ENCODE measurements at places on chromosomes 1 and 21.

- no peak for DNase-seq
These were observed 44.4 kb downstream of the ATP5PO start for GRCh38 chr21:33871171-33871570.

DNA sequence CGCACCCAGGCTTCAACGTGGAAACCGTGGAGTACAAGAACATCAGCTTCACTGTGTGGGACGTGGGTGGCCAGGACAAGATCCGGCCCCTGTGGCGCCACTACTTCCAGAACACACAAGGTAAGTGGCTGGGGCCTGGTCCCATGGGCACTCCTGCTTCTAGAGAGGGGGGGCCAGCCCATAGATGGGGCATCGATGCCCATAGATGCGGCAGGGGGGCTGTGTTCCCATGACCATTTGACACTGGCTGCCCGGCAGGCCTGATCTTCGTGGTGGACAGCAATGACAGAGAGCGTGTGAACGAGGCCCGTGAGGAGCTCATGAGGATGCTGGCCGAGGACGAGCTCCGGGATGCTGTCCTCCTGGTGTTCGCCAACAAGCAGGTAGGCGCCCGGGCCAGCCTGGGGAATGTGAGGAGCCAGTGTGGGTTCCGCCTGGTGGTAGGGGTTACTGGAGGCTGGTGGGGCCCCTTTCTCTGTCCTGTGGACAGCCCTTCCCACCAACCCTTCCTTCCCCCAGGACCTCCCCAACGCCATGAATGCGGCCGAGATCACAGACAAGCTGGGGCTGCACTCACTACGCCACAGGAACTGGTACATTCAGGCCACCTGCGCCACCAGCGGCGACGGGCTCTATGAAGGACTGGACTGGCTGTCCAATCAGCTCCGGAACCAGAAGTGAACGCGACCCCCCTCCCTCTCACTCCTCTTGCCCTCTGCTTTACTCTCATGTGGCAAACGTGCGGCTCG is 5.6 kb downstream of the C1orf35 start:
- peak; percentile 22 for DNase-seq

DNA sequence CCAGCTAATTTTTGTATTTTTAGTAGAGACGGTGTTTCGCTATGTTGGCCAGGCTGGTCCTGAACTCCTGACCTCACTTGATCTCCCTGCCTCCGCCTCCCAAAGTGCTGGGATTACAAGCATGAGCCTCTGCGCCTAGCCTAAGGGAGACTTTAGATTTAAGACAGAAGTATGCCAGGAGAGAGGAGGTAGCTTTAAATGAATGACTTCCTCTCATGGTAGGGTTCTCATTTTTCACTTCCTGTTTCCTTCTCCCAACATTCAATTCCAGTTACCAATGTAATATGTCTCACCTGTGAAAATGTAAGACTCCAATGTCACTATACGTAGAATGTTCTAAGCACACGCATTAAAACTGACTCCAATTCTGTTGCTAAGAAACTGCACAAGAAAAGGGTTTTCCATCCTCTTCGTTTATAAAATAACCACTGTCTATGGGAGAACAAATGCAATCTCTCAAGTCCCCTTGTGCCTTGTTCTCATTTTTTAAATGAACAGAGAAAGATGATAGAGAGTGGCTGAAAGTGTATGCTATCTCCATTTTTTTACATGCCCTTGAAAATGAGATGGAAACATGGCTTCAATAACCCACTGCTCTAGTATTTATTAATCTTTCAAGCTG is 140.0 kb downstream of the SLC45A1 start:
- DNase-seq: no peak

DNA sequence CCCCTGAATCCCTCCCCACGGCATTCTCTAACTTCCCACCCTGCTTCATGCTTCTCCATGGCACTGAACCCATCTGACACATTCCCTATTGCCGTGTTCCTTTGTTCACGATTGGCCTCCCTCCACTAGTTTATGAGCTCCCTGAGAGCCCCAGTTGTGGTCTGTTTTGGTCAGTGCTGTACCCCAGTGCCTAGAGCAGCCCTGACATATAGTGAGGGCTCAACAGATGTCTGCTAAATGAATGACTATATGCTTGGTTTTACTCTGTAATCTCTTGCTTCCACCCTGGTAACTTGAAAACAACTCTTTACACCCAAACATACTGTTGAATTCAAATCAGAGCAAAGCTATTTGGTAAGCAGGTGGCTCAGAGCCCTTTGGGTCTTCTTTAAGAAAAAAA is 171.1 kb upstream of the EDN2 start:
- no peak for DNase-seq

DNA sequence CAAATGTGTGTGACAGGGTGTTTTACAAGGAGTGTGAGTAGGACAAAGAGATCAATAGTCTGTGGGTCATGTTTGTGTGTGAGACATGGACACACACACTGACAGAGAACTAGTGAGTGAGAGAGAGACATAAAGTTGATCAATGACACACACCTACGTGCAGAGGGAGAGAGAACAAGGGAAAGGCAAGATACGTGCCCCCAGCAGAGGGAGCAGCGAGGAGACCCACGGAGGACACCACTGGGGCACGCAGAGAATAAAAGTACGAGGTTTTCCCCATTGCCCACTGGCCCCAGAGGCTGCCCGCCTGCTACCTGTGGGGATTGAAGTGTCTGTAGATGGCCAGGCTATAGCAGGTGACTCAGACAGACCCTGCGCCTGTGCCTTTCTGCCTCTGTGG is 130.2 kb upstream of the CSF3R start:
- DNase-seq: no peak

DNA sequence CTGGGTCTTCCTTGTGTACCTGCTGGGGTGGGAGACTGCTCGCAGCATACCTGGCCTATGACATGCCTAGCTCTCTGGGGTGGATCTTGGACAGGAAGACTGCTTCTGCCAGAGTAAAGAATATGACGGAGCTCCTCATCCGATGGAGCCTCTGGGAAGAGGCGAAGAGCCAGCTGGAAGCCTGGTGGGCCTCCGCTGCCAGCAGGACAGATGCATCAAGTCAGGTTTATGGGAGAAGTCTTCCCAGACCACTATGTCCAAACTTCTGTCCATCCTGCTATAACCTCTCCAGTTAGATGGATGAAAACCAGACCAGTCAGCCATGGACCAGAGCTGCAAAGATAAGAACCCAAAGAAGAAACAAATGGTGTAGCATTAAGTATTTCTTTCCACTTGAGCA is 27.7 kb upstream of the NGF start:
- no peak for DNase-seq

- no peak for DNase-seq
These were observed 40.3 kb downstream of the RPE65 start for GRCh38 chr1:68409426-68409825.

DNA sequence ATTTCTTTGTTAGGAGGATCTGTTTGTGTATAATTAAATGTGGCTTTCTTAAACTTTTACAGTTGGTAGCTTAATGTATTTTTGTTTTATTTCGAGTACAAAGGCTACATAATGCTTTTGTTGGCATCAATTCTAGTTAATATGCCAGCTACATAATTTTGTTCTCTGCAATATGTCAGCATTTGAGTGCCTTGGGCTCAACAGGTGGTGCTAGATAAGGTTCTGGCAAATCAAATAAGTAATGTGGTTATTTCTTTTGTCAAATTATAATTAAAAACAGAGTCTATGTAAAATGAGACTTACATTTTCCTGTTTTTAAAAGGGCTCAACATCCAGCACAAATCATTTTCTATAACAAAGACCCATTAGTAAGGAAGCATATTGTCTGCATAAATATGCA is 410.6 kb upstream of the NR5A2 start:
- no peak for DNase-seq

DNA sequence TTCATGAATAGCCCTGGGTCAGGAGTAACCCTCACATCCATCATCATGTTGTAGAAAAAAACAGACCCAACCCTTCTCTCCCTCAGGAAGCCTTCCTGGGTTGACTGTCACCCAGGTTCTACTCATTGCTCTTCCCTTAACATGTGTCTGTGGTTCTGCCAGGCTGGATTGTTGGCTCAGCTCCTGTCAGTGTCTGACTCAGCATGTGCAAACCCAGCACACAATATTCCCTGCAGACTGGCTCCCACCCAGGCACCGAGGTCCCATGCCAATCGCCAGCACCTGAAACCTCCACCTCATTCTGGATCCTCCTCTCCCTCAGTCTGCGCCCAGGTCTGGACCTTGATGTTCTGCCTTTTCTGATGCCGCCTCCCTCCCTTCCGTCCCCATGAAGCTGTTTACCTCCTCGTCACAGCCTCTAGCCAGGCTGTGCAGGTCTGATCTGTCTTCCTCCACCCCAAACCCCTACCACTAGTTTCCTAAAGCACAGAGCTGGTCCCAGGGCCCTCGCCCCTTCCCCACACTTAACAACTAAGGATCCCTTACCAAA is 4.3 kb upstream of the S100A8 start:
- no peak for DNase-seq

DNA sequence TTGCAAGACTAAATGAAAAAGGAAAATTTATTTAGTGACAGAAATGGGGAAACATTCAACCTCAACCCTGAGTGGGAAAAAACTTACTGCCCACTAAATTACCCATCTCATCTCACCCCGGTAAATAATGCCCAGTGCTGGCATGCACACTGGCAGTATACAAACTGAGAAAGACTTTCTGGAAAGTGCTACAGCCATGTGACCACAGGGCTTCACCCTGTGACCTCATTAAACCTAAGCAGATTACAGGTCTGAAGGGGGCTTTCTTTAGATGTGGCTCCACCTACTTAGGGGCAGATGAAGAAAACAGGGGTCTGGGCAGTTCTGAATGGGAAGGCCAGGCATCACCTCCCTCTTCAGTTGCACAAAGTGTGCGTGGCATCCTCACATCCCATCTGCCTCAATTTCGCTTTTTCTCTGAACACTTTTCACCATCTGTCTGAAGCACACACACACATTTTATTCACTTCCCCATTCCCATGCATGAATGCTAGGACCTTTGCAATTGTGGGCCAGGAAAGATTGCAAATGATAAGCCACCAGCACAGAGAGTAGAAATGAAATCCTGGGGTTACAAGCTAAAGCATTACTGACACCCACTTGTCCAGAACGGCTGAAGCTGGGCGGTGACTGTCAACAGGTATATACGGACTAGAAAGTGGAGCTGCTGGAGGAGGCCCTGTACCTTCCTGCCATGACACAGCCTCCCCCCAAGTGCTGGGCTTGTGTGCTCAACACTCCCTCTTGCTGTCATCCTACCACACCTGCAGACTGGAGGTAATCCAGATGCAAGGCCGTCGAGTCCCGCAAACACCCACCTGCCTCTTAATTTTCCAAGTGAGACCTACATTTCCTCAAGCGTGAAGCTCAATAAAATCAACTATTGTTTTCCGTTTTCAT is 2.7 kb downstream of the NADK start:
- no peak for DNase-seq

GRCh38 chr21:29074007-29074376 is 544 bp upstream of the CCT8 start:
- no peak for DNase-seq

DNA sequence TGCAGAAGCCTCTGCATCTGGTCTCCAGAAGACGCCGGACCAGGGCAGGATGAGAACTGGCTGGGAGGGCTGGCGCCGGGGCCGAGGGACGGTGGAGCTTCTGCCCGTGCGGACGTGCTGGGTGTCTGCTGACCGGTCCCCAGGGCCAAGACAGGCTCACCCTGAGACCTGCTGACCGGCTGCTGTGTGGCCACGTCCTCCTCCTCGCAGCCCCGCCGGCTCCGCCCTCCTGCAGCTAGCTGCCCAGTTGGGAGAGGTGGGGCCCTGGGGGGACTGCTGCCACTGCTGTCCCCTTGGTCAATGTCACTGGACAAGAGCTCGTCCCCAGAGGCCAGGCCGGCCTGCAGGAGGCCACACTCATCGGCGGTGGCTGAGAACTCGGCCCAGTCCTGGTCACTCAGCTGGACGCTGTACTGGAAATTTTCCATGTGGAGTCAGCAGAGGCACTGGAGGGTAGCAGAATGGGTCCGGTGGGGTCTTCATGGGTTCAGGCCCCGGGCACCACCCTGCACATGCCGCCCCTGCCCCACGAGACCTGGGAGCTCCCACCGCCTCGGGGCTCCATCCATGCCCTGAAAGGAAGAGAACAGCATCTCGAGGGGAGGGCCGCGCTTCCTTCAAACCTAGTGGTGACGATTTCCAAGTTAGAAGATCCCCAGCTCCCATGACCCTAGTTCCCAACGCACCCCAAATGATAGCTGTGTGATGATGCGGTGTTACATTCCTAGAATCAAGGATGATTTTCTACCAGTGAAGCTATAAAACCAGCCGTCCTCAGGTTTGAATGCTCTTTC is 1.1 kb downstream of the PERM1 start:
- DNase-seq: no peak

- DNase-seq: no peak
These were observed 43.7 kb upstream of the PTGFR start for GRCh38 chr1:78447086-78447485.

DNA sequence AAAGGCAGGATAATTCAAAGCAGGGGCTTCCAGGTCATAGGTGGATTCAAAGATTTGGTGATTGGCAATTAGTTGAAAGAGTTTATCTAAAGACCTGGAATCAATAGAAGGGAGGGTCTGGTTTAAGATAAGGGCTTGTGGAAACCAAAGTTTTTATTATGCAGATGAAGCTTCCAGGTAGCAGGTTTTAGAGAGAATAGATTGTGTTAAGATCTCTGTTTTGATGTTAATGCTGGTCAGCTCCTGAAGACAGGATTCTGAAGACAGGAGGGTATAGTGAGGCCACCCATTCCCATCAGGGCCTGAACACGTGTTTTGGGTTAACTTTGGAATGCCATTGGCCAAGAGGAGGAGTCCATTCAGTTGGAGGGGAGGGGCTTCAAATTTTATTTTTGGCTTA is 6.1 kb upstream of the PTBP2 start:
- no peak for DNase-seq

DNA sequence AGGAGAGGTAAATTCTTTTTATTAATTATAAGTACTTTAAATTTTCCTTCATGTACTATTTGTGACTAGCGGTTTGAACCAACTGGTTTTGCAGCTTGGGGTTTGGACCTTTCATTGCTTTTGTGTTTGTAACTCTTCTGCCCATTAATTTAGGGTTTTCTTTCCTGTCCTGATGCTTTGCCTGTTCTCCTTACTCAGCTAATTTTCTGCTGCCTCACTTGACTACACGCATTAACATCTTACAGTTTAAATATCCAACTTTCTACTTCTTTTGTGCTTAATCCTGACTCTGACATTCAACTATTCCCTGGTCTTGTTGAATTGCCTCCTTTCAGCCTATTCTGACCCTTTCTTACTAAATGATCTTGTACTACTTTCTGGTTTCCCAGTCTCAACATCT is 135.6 kb downstream of the PTPRC start:
- no peak for DNase-seq

GRCh38 chr1:61680500-61680899 is 44.4 kb downstream of the TM2D1 start:
- DNase-seq: no peak

GRCh38 chr1:241944300-241944699 is 13.3 kb upstream of the BECN2 start:
- DNase-seq: no peak

All from D721Med (cell line).